ENCODE measurements at places on chromosomes 6 and 20.
A peak's percentile ranks its signal among the peaks of the same experiment; 100 is the strongest.

DNA sequence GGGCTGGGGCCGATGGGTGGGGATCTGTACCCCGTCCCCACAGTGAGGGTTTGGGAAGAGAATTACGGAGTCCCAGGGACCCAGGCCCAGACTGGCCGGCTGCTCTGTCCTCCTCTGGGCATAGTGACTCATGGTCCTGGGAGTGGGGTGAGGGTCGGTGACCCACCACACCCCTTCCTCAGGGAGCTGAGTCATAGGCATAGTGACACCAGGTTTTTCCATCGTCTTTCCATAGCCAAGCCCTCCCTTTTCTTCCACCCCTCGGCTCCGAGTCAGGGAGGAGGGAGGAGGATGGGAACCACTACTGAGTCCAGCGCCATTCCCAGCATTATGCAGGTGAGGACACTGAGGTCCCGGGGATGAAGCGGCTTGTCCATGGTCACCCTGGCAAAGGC lies 8.9 kb downstream of the CYP21A2 start:
- DNase-seq, result no peak

GRCh38 chr20:47249913-47250312 lies 106.6 kb downstream of the ZMYND8 start:
- no peak for DNase-seq

GRCh38 chr6:142374091-142374770 lies 72.4 kb downstream of the ADGRG6 start:
- no peak for DNase-seq

DNA sequence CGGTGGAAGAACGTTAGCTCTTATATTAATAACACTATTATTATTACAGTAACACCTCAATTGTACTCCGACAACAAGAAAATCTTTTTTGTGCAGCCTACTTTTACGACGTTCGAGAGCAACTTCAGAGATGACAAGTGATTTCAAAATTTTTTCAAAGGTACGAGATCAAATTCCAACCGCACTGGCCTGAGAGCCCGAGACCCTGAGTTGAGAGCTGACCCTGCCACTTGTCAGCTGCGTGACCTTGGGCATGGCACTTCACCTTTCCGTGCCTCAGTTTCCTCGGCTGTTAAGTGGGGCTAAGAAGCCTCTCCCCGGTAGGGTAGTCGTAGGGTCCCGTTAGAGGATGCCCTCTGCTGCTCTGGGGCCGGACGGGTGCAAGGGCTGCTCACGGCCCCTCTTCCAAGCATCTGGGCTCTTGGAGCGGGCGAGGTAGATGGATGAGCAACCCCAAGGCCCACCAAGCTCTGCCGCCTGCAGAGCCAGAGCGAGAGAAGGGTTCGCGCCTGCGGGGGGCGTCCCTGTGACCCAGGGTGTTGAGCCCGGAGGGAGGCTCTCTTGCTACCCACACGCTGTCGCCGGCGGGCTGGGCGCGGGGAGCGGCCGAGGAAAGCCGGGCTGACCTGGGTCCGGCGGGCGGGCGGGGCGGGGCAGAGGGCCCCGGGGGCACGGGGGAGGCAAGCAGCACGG lies 510 bp downstream of the NDRG3 start:
- DNase-seq, result peak; percentile 37

GRCh38 chr20:20368418-20369249 lies 730 bp downstream of the INSM1 start:
- no peak for DNase-seq

GRCh38 chr6:2862712-2863181 lies 21.1 kb upstream of the SERPINB1 start:
- DNase-seq, result peak; percentile 41

- DNase-seq, result no peak
Observed at GRCh38 chr6:106858653-106859092, 115.9 kb downstream of the CD24 start.

- no peak for DNase-seq
Observed at GRCh38 chr6:3618642-3619041, 132.9 kb downstream of the PXDC1 start.

- no peak for DNase-seq
Observed at GRCh38 chr6:90368601-90369000, 72.0 kb upstream of the BACH2 start.

GRCh38 chr6:111583986-111584385 lies 21.7 kb downstream of the TRAF3IP2 start:
- DNase-seq, result no peak

- DNase-seq, result no peak
Observed at GRCh38 chr6:52826513-52826912, 14.1 kb downstream of the GSTA5 start.

DNA sequence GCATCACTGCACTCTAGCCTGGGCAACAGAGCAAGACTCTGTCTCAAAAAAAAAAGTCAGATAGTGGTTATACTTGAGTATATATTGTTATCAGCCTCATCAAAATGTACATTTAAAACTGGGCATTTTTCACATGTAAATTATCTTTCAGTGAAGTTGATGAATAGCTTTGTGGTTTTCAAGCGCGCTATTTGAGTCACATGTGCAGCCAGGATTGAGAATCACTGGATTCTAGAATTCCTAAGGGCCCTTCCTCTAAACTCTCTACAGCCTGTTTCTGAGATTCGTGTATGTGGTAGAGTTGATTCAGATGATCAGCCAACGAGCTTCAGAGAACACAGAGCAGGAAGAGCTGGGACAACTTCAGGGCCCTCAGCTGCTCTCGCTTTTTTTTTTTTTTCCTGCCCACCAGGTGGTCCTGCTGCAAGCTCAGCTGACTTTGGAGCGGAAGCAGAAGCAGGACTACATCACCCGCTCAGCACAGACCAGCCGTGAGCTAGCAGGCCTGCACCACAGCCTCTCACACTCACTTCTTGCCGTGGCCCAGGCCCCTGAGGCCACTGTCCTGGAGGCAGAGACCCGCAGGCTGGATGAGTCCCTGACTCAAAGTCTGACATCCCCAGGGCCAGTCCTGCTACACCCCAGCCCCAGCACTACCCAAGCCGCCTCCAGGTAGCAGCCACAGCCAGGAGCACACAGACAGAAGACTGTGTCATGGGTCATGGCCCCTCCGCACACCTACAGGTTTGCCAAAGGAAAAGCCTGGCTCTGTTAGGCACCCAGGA lies 18.3 kb downstream of the C20orf173 start:
- no peak for DNase-seq

- no peak for DNase-seq
Observed at GRCh38 chr20:58665606-58666005, 14.5 kb downstream of the STX16 start.

DNA sequence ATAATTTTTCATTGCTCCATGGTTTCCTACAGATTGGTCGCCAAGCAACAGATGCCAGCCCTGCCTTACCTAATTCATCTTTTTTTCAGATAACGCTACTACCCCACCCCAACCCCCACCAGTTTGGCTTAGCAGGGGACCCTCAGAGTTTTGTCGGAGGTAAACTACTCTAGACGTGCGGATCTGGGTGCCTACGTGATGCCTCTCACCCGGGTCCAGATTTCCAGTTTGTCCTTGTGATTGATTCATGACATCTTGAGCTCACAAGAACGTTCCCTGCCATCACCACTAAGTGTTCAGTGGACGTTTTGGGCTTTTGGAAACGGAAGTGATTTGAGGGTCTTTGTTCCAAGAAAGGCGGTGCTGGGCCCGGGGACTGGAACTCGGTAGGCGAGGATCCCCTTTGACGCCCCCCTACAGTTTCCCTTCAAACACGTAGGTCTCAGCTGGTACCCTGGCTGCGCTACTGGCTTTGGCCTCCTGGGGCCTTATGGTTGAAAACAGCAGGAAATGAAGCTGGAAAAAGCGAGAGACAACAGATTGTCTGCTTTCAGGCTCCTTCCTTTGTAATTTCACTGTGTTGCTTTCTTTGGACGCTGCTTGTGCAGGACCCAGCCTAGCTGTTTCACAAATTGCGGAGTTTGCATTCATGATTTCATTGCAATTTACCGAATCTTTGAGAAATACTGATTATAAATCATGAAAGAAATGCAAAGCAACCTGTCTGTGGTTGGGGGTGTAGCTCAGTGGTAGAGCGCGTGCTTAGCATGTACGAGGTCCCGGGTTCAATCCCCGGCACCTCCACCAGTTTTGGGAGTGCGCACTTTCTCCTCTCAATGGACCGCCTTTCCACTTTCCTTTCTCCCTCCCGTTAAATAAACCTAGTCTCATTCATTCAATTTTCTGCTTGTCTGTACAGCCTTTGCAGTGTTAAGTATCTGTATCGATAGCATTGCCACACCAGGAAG lies 81.0 kb downstream of the GPX5 start:
- DNase-seq, result peak; percentile 36

DNA sequence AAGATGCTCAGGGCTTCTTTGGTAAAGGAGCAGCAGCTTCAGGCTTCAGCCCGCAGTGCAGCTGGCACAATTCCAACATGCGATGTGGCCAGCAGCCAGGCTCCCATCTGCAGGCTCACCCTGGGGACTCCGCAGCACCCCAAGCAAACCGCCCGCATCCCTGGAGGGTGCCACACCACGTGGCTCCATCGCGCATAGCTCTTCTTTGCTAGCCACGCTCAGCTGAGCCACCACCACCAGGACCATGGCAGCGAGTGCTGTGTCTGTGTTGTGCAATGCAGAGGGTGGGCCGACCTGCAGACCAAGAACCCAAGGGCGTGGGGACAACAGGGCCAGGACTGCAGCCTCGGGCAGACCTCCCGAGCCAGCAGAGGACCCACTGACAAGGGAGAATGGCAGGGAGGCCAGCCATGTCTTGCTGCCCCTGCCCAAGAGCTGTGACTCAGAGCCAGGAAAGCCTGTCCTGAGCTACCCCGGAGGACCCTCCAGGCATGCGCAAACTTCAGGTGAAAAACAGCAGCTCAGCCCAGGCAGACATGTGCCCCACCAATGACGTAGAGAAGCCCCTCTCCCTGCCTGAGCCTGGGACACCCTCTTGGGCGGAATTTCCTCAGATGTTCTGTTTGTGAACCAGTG lies 87.8 kb downstream of the GINS1 start:
- no peak for DNase-seq

- no peak for DNase-seq
Observed at GRCh38 chr6:125957845-125958244, 1.3 kb downstream of the HINT3 start.

DNA sequence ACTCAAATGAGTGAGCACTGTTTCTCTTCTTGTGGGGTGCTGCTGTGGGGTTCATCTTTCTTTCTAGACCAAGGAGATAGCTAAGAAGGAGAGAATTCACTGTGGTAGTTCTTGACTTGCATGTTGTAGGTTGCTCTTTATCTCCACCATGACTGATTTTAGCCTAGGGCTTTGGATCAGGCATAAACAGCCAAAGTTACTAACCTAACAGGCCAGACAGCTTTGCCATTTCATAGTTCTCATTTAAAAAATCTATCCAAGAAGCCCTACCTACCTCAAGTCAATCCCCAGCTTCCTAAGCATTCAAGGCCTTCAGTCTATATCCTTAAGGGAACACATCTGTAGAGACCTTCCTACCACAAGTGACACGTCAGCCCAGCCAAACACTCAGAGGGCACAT lies 107.9 kb upstream of the CARMIL1 start:
- no peak for DNase-seq

- no peak for DNase-seq
Observed at GRCh38 chr6:43295456-43295855, 2.6 kb upstream of the SLC22A7 start.

DNA sequence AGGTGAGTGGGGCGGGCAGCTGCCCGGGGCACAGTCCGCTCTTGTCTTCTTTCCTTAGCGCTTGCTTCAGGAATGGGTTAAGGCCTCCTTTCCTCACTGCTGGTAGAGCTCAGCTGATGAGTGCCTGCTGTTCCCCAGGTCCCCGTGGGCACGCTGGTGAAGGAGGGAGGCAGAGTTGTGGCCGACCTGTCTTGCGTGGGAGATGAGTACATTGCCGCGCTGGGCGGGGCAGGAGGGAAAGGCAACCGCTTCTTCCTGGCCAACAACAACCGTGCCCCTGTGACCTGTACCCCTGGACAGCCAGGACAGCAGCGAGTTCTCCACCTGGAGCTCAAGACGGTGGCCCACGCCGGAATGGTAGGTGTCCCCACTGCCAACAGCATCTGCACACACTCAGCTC lies 15.7 kb downstream of the MTG2 start:
- no peak for DNase-seq

DNA sequence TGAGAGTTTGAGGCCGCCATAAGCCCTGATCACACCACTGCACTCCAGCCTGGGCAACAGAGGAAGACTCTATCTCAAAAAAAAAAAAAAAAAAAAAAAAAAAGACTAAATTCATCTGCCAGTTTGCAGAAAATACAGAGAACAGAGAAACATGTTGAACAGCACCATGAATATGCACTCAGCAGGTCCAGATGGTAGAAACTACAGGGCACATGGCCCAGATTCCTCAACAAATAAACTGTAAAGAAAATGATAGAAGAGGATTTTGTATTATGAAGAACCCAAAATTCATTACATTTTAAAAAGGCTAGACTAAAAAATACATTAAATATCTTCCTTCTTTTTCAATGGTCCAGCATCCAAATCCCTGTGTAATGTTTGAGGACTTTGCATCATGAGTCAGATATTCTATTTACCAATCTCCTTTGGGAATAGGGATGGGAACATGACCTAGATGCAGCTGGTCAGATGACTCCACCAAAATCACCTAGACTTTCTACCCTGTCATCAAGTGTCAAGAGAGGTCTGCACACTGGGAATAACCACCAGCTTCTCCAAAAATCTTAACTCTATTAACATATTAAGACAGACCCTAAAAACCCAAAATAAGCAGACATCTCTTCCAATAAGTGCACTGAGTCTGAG lies 189.1 kb upstream of the TCF21 start:
- DNase-seq, result no peak

DNA sequence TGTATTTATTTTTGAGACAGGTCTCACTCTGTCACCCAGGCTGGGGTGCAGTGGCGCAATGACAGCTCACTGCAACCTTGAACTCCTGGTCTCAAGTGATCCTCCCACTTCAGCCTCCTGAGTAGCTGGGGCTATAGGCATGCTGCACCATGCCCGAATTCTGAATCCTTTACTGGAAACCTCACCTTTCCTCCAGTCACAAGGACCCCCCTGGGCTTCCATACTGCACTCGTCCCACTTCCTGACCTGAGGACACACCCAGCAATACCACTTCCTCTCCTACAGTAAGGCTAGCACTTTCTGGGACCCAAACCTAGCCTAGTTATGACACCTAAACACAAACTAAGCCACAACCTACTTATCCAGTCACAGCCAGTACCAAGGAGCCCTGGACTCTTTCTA lies 68.2 kb downstream of the FAM217A start:
- peak; percentile 19 for DNase-seq

- DNase-seq, result no peak
Observed at GRCh38 chr20:32661820-32662528, 11.8 kb downstream of the C20orf203 start.
